COLO829 (cell line): ENCODE measurements at places on chromosomes 13 and 19.

GRCh38 chr13:42348576-42348975 lies 76.6 kb downstream of the AKAP11 start:
- no peak for DNase-seq

DNA sequence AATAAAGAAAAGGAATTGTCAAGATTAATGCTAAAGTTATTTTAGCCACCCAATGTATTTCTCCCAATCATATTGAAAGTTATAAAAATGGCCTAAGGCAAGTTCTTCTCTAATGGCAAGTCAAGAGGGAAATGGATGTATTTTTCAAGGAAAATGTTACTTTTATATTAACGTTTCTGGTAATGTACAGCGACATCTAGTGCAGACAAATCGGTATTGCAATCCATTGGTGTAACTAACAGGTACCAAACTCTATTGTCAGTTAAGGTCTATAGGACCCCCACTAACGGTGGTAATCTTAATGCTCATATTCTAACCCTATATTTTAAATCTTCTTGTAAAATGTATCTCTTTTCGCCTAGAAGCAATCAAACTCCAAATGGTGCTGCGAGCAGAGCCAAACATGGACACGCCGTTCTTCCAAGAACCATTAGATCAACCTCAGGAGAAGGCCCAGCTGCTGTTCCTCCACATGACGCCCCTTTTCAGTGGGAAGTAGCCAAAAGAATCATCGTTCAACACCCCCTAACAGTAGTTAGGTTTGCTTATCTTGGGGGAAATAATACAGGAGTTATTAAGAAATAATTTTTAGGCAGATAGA lies 98.5 kb upstream of the PABPC3 start:
- DNase-seq: peak; percentile 40

DNA sequence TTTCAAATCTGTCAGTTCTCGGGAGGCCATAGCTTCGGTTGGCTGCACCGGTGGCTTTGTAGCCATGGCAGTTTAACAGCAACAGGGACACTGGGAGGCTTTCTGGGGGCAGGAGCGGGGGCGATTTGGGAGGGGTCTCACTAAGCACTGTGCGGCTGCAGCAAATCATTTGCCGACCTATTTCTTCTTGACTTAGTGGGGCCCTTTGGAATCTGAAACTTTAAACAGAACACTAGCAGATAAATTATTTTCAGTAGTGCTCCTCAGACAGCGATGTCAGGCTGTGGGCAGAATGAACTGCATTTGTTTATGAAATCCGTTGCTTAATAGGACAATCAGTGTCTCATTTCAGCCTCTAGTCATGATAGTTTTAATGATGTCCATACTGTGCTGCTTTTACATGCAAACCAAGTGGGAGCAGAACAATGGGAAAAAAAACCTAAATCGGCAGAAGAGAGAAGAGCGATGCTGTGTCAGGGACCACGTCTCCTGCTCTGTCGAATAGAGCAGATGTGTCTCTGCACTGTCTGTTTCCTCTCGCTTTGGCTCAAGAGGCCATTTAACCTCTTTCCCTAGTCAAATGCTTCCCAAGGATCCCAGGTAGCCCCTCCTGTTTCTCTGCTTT lies 211.9 kb downstream of the OLFM4 start:
- no peak for DNase-seq

- no peak for DNase-seq
Measured at GRCh38 chr13:78784014-78784750, 125.2 kb upstream of the OBI1 start.

GRCh38 chr19:54257116-54257480 lies at the start of gene LILRB5:
TSS of gene LILRB5 (minus strand) at chr19:54257273. CDS start at chr19:54257193, 80 bp downstream.
- no peak for DNase-seq

DNA sequence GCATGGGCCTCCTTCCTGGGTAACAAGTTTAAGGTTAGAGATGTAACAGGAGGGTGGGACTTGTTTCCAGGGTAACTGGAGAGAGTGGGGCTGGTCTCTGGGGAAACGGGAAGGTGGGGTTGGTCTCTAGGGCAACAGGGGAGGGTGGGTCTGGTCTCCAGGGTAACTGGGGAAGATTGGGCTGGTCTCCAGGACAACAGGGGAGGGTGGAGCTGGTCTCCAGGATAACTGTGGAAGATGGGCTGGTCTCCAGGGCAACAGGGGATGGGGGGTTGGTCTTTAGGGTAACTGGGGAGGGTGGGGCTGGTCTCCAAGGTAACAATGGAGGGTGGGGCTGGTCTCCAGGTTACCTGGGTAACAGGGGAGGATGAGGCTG lies 36.5 kb downstream of the SPTBN4 start:
- no peak for DNase-seq

DNA sequence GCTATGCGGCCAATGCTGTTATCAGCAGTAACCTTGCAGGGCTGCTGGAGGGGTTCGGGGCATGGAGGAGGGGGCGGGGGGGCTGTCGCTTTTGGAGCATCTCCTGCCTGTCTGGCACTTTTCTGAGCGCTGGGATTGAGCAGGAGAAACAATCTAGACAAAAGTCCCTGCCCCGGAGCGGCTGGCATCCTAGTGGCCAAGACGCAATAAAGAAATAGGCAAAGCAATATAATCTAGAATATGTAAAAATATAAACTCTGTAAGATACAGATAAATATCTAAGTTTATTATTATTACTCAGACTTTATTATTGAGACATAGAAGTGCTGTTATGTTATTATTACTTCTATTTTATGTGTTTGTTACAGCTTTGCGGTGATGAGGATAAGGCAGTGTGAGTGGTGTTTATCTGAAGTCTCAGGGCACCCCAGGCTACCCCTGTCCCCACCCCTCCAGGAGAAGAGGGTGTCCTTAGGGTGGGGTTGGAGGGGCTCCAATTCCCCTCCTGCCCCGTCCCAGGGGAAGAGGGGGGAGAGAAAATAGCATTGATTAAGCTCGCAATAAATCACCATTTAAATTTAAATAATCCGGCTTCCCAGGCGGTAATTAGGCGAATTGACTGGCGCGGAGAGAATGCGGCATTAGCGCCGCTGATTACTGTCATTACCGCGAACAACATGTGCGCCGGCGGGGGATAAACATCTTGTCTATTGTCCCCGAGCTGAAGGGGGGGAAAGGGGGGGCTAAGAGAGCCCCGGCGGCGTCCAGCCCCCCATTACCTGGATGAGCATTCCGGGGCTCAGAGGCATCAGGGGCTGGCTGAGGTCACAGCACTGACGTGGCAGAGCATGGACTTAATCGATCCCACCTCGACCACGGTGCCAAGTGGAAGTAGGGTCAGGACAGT lies 3.2 kb downstream of the NPAS1 start:
- DNase-seq: no peak

- no peak for DNase-seq
Measured at GRCh38 chr13:98155475-98156109, 12.7 kb downstream of the FARP1 start.

DNA sequence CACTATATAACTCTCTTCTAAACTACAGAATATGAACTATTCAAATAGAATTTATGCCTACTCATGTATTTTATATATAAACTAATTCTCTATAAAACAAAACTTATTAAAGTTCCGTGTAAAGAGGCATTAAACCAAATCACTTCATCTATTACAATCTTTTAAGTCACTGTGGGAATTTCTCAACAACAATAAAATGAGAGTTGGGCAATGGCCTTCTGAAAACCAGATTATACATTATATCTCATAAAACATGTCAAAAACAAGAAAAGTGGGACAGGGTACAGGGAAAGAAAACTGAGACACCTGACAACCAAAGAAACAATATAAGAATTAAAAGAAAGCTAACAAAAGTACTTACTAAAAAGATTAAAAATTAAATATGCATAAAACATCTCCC lies 145.2 kb downstream of the DIAPH3 start:
- DNase-seq: no peak

- DNase-seq: no peak
Measured at GRCh38 chr13:113855012-113855921, 8.6 kb downstream of the GAS6 start.

DNA sequence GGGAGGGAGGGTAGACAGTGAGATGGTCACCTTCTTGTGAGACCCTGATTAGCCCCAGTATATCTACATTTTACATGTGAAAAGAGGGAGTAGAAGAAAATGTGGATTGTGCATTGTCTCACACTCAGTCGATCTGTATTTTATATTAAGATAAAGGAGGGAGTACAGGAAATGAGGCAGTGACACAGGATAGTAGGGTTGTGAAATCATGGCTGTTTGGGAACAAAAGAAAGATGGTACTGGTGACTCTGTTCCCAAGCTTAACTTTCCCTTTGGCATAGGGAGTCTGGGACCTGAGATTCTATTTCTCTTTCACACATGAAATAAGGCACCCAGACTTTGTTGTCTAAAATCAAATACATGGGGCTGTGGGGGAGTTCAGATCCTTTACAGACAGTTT lies 194.7 kb downstream of the ABCC4 start:
- no peak for DNase-seq

DNA sequence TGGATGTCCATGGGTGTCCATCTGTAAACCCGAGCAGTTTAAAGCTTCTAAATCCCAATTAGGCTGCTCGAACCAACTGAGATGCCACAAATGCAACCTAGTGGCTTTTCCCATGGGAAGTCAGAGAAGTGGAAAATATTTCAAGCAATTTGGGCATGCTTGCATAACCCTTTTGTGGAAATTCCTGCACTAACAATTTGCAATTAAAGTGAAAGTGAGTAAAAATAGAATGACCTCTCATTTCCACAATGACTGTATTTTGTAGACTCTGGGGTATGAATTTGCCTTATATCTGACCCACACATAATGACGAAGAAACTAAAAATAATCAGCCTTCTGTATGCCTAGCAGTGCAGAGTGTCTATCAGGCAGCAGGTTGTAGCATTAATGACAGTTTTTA lies 91.8 kb upstream of the TSC22D1 start:
- peak; percentile 61 for DNase-seq

DNA sequence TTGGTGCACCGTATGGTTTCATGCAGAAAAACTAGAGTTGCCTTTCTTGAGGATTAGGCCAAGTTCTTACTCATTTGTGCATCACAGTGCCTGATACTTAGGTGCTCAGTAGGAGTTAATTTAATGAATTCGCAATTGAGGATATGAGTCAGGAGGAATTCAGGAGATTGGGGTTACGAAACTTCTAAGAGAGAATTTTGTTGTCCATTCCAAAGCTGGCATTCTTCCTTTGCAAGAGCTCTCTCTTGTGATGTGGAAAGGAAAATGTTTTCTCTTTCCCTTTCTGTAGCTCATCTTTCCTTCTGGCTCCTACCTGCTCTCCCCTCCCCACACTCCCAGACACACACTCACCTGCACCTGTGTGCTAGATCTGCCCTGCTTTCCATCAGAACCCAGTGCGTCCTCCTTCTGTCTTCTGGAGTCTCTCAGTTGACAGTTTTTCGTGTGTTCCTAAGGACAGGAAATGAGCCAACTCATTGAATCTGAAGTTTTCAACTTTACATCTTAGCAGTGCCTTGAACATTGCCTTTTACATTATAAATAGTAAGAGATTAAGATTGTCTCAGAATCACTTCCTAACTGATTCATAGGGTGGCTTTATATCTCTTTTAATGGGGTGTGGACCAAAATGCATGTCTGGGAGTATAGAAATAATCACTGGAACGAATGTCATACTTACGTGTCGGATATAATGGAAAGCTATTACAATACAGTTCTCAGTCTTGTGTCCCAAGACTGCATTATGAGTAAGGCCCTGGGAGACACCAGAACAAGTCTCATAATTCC lies 19.7 kb upstream of the ERCC5 start:
- DNase-seq: peak; percentile 60

DNA sequence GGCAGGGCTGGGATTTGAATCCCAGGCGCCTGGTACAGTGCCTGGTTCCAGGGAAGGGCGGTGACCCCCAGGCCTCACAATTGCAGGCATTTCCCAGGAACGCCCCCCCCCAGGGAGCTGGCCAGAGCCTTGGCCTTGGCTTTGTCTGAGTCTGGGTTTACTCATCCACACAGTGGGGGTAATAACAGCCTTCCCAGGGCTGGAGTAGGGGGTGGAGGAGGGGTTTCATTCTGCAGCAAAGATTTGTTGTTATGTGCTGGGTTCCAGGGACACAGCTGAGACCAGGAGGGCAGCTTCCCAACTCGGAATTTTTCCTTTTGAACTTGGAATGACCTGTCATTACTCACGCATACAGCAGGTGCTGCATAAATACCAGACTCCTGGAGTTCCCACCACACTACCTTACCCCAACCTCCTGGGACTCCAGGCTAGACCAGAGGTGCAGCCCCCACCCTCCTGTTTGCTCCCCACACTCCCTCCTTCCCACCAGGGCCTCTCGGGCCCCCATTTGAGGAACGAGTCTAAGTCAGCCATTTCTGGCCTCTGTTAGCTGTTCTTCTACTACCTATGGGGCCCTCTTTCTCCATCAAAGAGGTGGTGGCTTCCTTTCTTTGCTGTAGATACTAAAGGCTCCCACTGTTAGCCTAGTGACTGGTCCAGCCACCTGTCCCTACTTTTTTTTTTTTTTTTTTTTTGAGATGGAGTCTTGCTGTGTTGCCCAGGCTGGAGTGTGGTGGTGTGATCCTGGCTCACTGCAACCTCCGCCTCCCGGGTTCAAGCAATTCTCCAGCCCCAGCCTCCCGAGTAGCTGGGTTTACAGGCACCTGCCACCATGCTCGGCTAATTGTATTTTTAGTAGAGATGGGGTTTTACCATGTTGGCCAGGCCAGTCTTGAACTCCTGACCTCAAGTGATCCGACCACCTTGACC lies 1.6 kb upstream of the ADAMTS10 start:
- no peak for DNase-seq

DNA sequence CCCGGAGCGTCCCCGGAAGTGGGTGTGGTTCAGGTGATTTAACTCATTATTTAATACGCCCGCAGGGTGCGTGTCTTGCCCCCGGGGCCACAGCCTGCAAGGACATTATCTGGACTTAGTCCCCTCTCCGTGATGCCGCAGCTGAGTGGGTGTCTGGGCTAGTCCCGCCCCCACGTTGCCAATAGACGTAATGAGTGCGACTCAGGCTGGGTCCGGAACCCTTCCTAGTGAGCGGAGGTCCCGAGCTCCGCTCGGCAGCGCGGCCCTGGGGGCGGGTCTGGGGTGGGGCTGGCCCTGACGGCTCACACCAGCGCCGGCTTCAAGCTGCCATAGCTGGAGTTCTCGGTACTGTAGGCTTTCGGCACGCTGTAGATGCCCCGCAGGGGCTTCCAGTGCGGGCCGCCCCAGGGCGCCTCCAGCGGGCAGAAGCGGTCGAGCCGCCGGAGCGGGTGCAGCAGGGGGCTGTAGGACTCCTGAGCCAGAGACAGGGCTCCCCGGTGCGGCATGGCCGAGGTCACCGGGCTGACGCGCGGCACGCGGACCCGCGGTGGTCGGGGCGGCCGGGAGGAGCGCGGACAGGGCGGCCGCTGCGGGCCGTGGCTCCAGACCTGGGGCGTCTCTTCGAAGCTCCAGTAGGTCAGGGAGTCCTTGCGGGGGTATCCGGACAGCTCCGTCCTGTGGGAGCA lies 918 bp upstream of the LHB start:
- no peak for DNase-seq

DNA sequence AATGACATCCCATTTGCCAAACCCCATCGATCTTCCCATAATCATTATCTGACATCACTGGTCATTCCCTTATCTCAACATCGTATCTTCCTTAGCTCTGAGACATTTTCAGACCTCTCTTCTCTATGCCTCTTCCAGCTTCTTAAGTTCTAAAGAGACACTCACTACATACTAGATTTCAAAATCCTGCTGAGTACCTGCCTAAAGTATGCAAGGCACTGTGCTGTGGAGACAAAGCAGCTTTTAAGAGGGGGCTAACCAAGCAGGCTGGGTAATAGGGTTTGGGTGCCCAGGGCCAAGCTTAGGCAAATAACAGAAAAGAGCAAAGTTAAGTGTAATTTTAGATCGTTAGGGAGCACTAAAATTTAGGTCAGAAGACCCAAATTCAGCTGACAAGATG lies 3.4 kb upstream of the POMP start:
- no peak for DNase-seq
